ENCODE measurements at places on chromosomes 1 and 21.

DNA sequence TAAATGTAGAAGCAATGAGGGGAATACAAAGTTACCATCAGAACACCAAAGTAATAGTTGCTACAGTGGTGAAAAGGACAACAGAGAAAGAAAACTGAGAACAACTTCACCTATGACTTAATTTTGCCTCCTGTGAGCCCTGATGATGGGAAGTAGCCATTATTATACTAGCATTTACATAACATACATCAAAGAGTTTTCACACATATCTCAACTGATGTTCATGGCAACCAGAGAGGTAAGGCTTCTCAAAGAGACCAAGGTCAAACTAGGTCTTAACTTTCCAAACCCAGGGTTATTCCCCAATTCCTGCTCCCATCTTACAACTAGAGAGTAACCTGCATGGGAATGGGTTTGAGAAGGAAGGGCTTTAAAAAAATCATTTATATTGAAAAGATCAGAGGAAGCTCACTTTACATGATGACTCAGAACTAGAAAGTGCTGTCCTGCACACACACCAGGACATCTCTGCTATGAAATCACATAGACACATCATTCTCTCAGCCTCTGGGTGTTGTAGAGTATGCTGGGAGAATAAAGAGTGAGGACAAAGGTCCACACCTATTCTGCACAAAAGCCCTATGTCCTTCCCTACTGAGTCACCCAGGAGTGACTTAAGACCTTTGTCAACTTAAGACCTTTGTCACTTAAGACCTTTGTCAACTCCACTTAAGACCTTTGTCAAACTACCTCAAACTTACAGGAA is 179.7 kb downstream of the TNFSF18 start:
- no peak for DNase-seq

- DNase-seq = no peak
Observed at GRCh38 chr1:247429496-247429895, 13.5 kb downstream of the NLRP3 start.

DNA sequence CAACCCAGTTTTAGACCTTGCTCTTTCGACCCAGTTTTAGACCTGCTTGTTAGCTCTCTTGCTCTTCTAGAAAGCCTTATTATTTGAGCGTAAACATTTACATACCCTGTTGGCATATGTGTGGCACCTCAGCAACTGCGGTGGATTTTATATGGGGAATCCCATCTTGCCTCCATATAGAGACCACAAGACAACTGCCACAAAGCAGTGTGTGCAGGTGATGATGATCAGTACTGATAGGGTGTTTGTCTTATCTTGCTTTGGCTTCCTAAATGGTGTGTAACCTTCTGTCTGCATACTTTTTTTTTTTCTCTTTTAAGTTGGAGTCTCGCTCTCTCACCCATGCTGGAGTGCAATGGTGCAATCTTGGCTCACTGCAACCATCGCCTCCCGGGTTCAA is 1270.8 kb downstream of the MRPL39 start:
- no peak for DNase-seq

DNA sequence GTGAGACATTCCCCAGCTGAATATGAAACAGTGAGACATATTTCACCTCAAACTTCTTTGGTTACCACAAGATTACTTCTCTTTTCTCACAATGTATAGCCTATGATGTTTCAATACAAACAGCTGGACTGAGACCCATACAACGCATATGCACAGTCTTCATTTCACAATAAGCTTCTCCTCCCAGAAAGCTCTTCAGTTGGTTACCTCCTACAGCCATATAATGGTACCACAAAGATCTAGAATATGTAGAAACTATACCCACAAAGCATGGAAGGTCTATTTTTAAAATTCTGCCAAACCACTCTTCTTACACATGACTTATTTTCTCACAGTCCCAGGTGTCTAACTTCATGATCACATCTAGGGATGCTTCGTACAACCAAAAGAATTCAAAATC is 70.8 kb downstream of the JAK1 start:
- no peak for DNase-seq

GRCh38 chr1:20601129-20601825 is 12.4 kb downstream of the CDA start:
- DNase-seq = no peak

DNA sequence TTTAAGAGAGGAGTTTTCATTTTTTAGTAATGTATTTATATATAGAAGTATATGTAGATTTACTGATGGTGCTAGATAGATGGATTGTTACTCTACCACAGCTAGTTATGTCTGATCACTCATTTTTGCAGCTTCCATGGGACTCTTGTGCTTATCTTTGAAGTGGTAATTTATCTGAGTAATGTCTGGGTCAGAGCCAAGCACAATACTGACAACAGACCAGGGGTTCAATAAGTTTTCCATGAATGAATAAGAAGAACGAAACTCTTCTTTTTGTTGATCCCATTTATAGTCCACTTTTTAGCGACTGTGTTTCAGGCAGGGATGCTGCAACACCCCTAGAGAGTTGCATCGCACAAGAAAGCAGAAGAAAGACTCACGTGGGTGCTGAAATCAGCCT is 935.2 kb downstream of the PLA2G4A start:
- no peak for DNase-seq
